ENCODE measurements at places on chromosomes 7 and 10.

DNA sequence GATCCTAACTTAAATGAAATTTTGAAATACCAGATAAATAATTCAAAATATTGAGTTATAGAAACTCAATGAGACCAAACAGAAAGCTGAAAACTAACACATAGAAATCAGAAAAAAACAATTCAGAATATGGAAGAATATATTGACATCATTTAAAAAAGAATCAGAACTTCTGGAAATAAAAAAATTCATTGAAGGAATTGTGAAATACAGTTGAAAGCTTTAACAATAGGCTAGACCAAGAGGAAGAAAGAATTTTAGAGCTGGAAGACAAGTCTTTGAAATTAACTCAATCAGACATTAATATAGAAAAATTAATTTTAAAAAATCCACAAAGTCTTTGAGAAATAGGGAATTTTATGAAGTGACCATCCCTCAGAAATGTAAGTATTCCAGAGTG, 36.8 kb upstream of the AKR1C1 start:
- no peak for DNase-seq

DNA sequence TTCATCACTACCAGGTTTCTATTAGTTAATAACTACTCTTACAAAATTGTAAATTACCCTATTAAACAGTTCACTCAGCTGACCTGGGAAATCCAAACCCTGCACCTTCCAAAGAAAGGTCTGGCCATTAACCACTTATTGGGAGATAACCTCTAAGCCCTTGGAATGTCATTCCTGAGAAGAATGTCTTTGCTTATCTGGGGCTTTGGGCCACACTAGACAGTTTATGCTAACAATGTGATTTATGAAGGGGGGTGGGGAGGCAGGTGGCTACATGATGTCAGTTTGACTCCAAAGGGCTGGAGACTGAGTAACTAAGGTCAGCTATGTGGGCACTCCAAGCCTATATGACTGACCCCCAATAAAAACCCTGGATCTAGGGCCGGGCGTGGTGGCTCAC, 50.7 kb downstream of the AKR1D1 start:
- no peak for DNase-seq

DNA sequence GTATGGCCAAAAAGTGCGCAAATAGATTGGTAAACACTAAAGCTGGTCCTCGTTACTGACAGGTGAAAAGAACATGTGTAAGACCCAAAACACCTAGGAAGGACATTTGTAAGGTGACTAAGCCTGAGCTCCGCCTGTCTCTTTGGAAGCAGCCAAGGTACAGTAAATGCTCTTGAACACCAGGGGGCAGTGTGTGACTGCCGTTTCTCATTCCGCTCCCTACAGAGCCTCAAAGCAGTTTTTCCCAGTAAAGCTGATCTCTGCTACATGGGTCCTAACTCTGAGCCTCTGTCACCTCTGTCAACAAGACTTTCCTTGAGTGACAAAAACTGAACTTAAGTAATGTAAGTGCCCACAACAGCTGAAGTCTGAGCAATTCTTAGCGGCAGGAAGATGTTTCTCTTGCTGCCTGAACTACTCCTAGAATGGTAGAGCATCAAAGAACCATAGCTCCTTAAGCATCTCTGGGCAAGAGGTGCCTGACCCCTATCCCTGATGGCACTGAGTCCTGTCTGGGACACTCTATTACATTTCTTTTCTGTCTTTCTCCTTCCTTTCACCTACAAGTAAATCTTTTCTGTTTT, 238.0 kb upstream of the INHBA start:
- DNase-seq: peak; percentile 77

- DNase-seq: peak; percentile 76
Observed at GRCh38 chr7:82506702-82507101, 63.1 kb upstream of the CACNA2D1 start.

DNA sequence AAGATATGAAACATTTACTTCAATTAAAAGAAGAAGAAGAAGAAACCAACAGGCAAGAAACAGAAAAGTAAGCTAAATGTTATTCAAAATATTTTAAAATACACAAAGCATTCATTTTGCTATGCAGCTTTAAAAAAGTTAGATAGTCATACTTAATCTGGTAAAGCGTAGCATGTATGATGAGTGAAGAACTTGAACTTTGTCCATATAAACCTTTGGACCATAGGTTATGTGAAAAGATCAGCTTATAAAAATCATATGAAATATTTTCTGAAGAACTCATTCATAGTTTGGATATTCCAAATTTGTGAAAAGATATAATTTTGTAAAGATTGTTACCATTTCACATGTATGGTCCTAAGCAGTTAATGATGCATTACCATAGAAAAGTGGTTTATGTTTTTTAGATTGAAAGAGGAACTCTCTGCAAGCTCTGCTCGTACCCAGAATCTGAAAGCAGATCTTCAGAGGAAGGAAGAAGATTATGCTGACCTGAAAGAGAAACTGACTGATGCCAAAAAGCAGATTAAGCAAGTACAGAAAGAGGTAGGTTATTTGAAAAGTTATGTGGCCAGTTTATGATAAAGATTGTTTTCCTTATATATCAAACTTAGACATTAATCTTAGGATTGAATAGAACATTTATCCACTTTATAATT, 37.3 kb downstream of the KIF20B start:
- no peak for DNase-seq

GRCh38 chr7:86914551-86914950, 144.9 kb downstream of the ELAPOR2 start:
- DNase-seq: no peak

GRCh38 chr7:139043823-139044812, 8.3 kb upstream of the ZC3HAV1L start:
- DNase-seq: no peak

DNA sequence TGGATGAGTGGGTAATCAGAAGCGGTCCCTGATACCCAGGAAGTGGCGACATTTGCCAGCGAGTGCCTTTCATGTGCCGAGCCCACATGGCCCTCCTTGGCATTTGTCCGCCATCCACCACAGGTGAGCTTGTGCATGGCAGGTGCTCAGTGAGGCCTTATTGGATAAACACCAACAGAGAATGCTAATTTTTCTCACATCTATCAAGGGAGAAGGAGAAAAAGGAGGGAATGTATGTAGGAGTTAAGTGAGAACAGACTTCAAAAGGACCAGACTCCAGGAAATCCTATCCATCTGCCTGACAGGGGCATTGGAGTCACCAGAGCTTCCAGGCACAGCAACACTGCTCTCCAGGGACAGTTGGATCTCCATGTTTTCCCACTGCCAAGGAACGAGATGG, 143.5 kb upstream of the ZMIZ1 start:
- DNase-seq: no peak

GRCh38 chr7:105791926-105792325, 84.5 kb downstream of the ATXN7L1 start:
- no peak for DNase-seq

GRCh38 chr10:109037978-109038377, 885.3 kb downstream of the XPNPEP1 start:
- no peak for DNase-seq

Measured in tibial artery (tissue), 4 donors.